Activated CD4-positive, alpha-beta T cell treated with anti-CD3 and anti-CD28 coated beads, Interleukin-2, amount 10 ng/mL, durations not matched to agents 7 days and 5 days (primary cell): ENCODE measurements at places on chromosomes 1 and 21. TPM values are rescaled to one million over a fixed set of nuclear protein-coding genes. Genes with fewer than 3 reads are reported as not detected.

GRCh38 chr1:6074192-6074901 is 28.7 kb downstream of the KCNAB2 start:
- H3K27me3 ChIP-seq = no peaks in the 10 kb centered on the region
- H3K27ac ChIP-seq = no peak overlapping the region
- peaks cover 24% of the 10 kb centered on the region for H3K36me3 ChIP-seq
- DNase-seq = no peak
- H3K4me1 ChIP-seq = no peaks in the 10 kb centered on the region
- H3K4me3 ChIP-seq = no peak overlapping the region

DNA sequence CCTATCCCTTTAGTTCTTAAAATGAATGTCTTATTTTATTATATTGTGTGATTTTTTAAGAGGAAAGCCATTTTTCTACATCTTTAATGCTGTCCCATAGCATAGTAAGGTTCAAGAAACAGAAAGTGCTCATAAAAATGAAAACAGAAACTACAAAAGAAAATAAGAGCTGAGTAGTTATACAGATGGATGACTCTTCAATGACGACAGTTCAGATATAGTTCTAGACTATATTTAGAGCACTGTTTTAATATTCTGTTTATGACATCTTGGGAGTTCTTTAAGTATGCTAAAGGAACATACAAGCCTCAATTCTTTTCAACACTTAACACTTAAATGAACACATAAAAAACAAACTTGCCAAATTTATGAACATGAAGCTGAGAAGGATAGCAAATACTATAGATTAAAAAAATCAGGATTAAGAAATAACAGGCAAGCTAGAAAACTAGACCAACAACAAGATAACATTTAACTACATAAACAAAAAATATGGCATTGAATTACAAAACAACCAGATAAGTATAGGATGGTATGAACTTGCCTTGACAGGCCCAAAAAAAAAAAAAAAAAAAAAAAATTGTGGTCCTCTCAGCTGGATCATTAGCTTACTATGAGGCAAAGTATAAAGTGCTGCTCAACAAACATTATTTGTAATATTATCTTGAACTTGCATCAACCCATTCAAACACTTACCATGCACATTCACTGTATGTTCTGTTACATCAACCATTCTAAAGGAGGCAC is 87.9 kb downstream of the ZZZ3 start:
- no peak overlapping the region for H3K27ac ChIP-seq
- peaks cover 16% of the 10 kb centered on the region for H3K4me1 ChIP-seq
- peaks cover 24% of the 10 kb centered on the region for H3K36me3 ChIP-seq
- no peaks in the 10 kb centered on the region for H3K27me3 ChIP-seq
- H3K4me3 ChIP-seq = no peak overlapping the region
- DNase-seq = no peak

DNA sequence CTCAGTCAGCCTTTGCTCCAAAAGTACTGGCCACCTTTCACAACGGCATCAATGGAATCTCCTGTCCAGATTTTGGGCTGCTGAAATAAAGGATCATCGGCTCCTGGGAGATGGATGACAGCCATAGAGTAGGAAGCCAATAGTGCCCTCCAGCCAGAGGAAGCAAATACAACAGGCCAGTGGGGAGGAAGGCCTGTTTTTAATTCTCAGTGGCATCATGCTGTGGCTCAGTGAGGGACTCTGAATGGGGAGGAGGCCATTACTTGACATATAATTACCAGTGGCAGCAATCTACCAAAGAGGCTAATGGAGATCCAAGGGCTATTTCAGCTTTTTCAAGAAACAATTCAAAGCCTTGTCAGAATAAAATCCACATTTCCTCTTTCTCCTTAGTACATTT is 26.7 kb downstream of the COLGALT2 start:
- DNase-seq = no peak
- H3K27ac ChIP-seq = no peak overlapping the region
- H3K36me3 ChIP-seq = no peaks in the 10 kb centered on the region
- no peaks in the 10 kb centered on the region for H3K4me1 ChIP-seq
- H3K4me3 ChIP-seq = no peak overlapping the region
- peaks cover 31% of the 10 kb centered on the region for H3K27me3 ChIP-seq

The PAQR7 gene
- 0.52 TPM for total RNA-seq

DNA sequence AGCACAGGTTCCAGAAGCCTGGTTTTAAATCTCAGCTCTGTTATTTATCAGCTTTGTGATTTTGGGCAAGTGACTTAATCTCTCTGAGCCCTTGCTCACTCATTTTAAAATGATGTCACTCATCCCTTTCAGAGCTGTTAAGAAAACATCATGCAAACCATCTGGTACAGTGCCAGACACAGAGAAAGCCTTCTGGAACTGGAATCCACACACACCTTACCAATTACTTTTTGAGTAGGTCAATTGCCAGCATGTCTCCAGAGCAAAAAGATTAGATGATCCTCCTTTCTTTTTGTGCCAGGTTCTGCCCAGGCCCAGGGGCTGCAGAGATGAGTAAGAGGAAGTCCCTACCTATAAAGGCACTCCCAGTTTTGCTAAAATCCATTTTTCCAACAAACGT is 61.3 kb downstream of the ROR1 start:
- no peaks in the 10 kb centered on the region for H3K4me1 ChIP-seq
- no peak overlapping the region for H3K4me3 ChIP-seq
- no peak for DNase-seq
- H3K27me3 ChIP-seq = peaks cover 2% of the 10 kb centered on the region

GRCh38 chr1:29469457-29469856 is 233.1 kb downstream of the PTPRU start:
- no peak for DNase-seq
- H3K27me3 ChIP-seq = peaks cover 13% of the 10 kb centered on the region
- no peaks in the 10 kb centered on the region for H3K36me3 ChIP-seq
- no peak overlapping the region for H3K4me3 ChIP-seq
- no peak overlapping the region for H3K27ac ChIP-seq

DNA sequence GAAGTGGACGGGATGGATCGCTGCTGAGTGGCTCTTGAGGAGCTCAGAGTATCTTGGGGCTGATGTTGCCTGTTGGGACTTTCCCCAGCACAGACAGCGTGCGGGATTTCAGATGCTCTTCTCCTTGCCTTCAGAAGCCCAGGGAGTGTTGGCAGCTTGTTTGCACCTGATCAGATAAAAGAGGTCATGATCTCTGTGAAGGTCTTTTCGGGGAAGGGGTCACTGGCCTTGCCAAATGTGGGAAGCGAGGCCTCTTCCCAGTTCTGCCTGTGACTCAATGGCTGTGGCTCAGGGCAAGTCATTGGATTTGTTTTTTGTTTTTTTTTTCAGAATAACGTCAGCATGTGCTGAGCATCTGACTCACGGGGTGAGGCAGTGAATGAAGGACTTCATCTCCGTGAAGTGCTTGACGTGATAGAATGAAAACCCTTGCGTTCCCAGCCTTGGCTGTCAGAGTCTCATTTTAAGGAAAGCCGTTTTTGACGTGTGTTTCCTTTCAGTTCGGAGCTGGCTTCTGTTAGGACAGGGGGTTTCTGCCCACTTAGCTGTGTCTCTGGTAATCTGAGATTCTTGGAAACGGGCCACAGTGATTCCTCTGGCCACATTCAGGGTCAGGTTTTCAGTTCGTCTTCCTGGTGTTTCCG is 46.7 kb downstream of the GALNT2 start:
- peaks cover 14% of the 10 kb centered on the region for H3K36me3 ChIP-seq
- no peak overlapping the region for H3K4me3 ChIP-seq
- peaks cover 65% of the 10 kb centered on the region for H3K4me1 ChIP-seq
- DNase-seq = no peak

- H3K4me1 ChIP-seq = no peaks in the 10 kb centered on the region
- H3K27ac ChIP-seq = no peak overlapping the region
- peaks cover 10% of the 10 kb centered on the region for H3K27me3 ChIP-seq
These were observed 142.3 kb downstream of the TRIM33 start for GRCh38 chr1:114368560-114369255.

DNA sequence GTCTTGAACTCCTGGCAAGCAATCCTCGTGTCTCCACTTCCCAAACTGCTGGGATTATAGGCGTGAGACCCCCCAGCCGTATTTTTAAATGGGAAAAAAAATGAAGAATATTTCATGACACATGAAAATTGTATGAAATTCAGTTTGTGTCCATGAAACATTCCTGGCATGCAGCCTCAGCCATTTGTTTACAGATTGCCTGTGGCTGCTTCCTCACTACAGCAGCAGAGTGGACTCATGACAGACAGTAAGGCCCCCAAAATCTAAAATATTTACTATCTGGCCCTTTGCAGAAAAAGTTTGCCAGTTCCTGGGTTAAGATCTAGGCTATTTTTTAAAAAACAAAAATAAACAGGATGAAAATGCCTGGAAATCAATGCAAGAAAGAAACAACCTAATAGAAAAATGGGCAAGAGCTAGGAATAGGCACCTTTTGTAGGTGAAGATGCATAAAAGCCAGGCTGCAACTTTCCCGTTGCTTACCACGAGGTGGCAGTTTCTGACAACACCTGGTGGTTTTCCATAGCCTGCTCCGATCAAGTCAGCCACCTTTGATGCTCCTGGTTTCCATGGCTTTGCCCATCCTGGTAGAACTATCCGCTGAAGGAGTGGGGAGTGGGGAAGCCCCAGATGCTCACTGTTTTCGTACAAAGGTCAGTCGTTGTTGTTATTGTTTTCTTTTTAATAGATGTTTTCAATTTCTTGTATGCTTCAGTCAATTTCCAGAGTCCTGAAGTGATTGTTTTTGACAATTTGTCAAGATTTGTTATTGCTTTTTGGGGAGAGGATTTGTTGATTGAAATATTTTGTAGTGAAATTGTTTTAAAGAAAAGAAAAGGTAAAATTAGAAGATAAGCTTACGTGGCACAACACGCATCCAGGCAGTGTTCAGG is 24.3 kb downstream of the UBE2Q1 start:
- DNase-seq = no peak
- no peaks in the 10 kb centered on the region for H3K36me3 ChIP-seq
- no peaks in the 10 kb centered on the region for H3K4me1 ChIP-seq
- H3K27ac ChIP-seq = no peak overlapping the region
- peaks cover 20% of the 10 kb centered on the region for H3K27me3 ChIP-seq

The NEGR1 gene
- total RNA-seq = not detected

The PTPRC gene
- total RNA-seq = 862 TPM

DNA sequence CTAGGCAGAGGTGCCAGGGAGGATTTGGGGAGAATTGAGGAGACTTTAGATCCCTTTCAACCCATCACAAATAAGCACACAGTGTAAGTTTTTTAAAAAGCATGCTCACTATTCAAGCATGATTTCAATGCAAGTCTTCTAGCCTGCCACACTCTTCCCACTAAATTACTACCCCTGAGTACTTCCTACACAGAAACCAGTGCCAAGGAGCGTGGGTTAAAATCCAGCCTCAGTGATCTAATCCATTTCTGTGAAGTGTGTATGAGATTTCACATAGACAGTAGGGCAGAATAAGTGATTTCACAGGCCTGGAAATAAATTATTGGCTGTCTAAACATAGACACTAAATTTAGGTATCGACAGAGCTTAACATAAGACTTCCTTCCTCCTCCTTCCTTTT is 142.9 kb upstream of the ATP1B1 start:
- no peaks in the 10 kb centered on the region for H3K36me3 ChIP-seq
- H3K27me3 ChIP-seq = no peaks in the 10 kb centered on the region
- no peak overlapping the region for H3K4me3 ChIP-seq

- no peak overlapping the region for H3K27ac ChIP-seq
- no peaks in the 10 kb centered on the region for H3K36me3 ChIP-seq
- peaks cover 16% of the 10 kb centered on the region for H3K27me3 ChIP-seq
- no peak overlapping the region for H3K4me3 ChIP-seq
These were observed 76.4 kb downstream of the CTH start for GRCh38 chr1:70487459-70487815.

The EPRS1 gene
- total RNA-seq = 135 TPM

- no peaks in the 10 kb centered on the region for H3K36me3 ChIP-seq
- H3K4me1 ChIP-seq = no peaks in the 10 kb centered on the region
- no peak overlapping the region for H3K27ac ChIP-seq
- DNase-seq = no peak
These were observed 197.1 kb downstream of the AJAP1 start for GRCh38 chr1:4851385-4852065.

The FMOD gene
- total RNA-seq = not detected

- no peak for DNase-seq
- no peak overlapping the region for H3K4me3 ChIP-seq
- no peaks in the 10 kb centered on the region for H3K27me3 ChIP-seq
- no peaks in the 10 kb centered on the region for H3K4me1 ChIP-seq
These were observed 65.3 kb upstream of the MAGI3 start for GRCh38 chr1:113325022-113325421.

- no peak overlapping the region for H3K4me3 ChIP-seq
- no peaks in the 10 kb centered on the region for H3K27me3 ChIP-seq
- peaks cover 13% of the 10 kb centered on the region for H3K36me3 ChIP-seq
- no peak for DNase-seq
- H3K27ac ChIP-seq = peak overlapping the region; percentile 90
These were observed 297.7 kb downstream of the PTPRC start for GRCh38 chr1:198936371-198937083.
